Stimulated activated CD4-positive, alpha-beta T cell treated with anti-CD3 and anti-CD28 coated beads, Interleukin-2, amount 100 ng/mL, for 24 hours (primary cell): ENCODE measurements at places on chromosomes 11 and 22.

GRCh38 chr22:25651332-25652085 lies 87.0 kb downstream of the GRK3 start:
- DNase-seq, result no peak

GRCh38 chr11:123302751-123303195 lies 107.7 kb upstream of the CLMP start:
- peak; percentile 28 for DNase-seq

DNA sequence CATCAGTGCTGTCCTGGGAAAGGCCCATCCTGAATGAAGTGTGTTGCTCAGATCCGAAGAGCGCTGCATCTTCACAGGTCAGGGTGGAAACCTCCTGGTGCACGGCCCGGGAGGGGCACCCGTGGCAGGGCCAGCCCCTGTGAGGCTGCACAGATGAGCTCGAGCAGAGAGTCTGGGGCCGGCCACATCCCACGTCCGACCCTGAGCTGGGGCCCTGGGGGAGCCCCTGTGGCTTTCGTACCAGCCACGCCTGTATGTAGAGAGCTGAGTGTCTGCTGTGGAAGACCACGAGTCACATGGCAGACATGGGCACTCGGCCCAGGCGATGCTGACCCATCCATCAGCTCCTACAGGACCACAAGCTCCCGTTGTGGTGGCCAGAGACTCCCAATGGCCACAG lies 24.9 kb upstream of the SEPTIN5 start:
- DNase-seq, result no peak

GRCh38 chr11:131413217-131413616 lies 42.8 kb downstream of the NTM start:
- no peak for DNase-seq

- DNase-seq, result no peak
Observed at GRCh38 chr11:93939084-93939760, 81.9 kb upstream of the HEPHL1 start.

GRCh38 chr11:62556875-62557631 lies 10.4 kb upstream of the AHNAK start:
- DNase-seq, result peak; percentile 56

DNA sequence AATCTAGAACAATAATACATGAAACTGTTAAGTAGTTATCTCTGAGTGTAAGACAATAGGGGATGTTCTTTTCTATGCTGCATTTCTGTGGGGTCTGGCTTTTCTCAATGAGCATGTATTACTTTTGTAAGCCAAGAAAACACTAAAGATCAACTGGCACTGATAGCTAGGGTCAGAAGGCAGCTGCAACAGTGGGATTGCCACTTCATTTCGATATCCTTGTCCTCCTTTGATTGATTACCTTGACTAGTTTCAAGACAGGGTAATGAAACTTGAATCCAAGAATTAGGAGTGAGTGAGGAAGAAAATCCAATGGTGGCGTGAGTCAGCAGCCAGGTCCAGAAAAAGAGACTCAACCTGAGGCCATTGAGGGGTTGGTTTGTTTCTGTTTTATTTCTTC lies 46.5 kb downstream of the FEZ1 start:
- DNase-seq, result no peak

DNA sequence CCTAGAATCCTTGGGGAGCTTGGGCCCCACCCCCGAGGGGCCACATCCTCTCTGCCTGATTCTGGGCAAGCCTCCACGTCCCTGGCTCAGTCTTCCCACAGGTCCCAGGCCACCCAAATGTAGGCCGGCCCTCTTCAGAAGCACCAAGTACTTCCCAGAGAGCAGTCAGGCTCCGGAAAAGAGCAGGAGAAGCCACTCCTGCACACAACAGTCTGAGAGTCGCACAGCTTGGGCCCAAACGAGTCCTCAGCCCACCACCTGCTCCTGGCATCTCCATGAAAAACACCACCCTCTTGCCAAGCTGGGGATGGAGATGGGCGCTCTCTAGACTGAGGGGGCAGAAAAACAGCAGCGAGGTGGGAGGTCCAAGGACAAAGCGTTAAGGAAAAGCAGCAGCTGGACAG lies 15.4 kb downstream of the EHD1 start:
- no peak for DNase-seq

GRCh38 chr22:41768430-41768829 lies 32.0 kb upstream of the CCDC134 start:
- no peak for DNase-seq

- no peak for DNase-seq
Observed at GRCh38 chr11:68893282-68893681, 10.3 kb downstream of the MRPL21 start.

DNA sequence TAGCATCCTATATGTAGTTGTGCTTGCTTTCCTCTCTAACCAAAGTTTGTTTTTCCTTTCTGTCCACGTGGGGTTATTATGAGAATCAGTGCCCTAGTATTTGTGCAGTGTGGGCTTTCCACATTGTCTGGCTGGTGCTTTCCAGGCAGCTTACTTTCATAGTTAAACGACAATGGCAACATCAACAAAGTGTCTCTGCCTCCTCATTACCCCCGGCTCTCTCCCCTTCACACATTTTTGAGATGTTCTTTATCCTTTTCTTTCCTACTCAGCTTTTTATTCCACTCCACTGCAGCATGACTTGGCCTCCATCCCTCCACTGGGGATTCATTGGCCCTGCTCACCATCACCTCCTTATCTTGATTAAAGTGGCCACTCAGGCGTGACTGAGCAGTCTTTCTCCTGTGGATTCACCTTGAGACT lies 19.1 kb downstream of the SPECC1L start:
- DNase-seq, result no peak

GRCh38 chr11:73203322-73203721 lies 14.8 kb upstream of the P2RY2 start:
- no peak for DNase-seq

DNA sequence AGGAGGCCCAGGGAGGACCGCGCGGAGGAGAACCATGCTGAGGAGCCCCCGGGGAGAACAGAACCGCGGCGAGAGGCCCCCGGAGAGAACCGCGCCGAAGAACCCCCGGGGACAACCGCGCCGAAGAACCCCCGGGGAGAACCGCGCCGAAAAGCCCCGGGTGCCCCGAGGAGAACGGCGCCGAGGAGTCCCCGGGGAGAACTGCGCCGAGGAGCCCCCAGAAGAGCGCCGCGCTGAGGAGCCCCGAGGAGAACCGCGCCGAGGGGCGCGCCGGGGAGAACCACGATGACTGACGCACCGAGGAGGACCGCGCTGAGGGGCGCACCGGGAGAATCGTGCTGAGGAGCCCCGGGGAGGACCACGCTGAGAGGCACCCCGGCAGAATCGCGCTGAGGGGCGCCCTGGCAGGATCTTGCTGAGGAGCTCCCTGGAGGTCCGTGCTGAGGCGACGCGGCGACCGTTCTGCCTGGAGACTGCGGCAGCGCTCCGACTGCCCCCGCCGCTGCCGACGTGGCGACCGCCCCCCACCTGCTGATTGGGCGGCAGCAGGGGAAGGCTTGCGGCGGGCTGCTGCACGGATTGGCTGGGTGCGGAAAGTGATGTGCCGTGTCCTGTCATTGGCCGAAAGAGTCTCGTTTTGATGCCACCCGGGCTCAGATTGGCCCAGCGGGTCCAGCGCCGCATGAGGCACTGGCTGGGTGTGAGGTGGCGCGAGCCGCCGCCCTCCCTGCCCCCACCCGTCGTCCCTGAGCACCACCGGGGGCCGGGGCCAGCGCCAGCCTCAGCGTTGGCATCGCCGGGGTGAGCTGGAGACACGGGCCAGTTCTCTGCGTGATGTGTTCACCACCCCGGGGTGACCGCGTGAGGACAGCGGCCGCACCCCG lies at the start of gene KCNQ1OT1:
KCNQ1OT1 (minus strand) TSS at position 464 of the 884 bp plus-strand sequence.
- peak; percentile 82 for DNase-seq

GRCh38 chr11:8732324-8732670 lies 49.7 kb downstream of the RPL27A start:
- no peak for DNase-seq

DNA sequence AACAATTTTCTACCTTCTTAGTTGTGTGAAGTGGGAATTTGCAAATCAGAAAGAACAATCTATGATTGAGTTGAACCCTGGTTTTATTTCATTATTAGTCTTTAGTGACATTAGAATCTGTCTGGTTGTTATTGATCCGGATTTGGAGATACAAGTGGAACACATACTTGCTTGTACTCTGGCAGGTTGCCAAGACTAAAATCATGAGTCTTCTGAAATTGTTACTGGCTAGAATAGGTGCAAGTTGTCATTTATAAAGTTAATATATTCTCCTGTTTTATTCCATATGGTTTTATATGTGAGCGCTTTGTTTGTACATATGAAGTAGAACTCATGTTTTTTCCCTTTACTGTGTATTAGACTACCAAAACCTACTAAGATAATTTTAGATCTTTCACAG lies 23.0 kb downstream of the CCDC15 start:
- no peak for DNase-seq

DNA sequence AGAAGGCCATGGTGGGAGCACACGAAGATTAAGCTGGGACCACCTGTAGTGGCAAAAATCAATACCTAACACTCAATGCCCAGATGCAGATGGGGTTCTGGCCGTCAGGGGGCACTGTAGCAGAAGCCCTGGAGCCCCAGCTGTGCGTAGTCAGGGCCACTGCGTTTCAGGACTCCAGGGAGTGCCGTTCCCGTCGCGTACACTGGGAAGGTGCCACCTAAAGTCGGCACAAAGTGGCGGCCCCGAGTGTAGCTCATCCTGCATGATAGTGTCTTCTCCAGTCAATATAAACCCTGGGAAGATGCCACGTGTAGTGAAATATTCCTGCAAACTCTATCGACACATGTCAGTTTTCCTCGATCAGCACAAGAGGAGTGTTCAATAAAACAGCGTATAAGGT lies 123.8 kb upstream of the NTM start:
- DNase-seq, result peak; percentile 10

GRCh38 chr22:37230673-37231405 lies 13.2 kb downstream of the RAC2 start:
- peak; percentile 82 for DNase-seq

DNA sequence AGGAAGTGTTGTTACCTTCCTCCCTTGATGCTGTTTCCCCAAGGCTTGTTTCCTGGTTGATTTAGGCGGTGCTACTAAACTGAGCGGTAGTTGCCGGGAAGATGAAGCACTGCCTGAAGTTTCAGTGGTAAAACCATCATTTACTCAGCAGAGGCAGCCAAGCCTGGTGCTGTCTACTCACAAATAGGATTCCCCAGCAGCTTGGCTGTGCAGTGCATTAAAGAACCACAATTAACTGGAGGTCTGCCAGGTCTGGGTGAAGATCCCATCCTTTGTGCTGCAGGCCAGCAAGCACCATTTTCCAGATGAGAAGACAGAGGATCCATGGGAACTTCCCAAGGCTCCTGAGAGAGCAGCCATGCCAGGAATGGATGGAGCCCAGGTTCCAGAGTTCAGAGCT lies 231.9 kb upstream of the E2F8 start:
- no peak for DNase-seq

DNA sequence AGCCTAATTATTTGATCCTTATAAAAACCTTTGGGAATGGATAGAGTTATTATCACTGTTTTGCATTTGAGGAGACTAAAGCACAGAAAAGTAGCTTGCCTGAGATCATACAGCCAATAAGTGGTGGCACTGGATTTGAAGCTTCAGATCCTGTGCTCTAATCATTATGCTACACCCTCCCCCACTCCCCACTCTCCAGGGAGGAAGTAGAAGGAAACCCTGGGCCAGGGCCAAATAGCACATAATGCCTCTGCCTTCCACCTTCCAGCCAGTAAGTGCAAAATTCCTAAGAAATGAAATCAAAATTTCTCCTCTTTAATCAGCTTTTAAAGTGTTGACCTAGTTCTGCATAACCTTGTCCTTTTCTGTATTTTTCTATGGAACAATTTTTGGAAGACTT lies 61.6 kb downstream of the SIK2 start:
- DNase-seq, result no peak

DNA sequence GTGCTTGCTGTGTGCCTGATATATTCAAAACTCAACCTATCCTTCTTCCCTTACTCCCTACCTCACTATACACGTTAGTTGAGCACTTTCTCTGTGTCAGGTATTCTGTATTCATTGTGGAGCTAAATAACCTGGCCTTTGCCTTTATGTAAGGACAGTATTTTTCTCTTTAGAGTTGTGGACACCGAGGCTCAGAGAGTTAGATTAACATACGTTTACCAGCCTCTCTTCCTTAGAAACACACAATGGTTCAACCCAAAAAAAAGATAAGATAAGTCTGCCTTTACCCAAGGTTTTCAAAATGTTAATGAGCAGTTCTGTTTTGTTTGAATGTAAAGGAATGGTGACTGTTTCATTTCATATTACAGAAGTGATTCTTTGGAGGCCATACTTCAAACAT lies 45.0 kb downstream of the CBL start:
- no peak for DNase-seq

DNA sequence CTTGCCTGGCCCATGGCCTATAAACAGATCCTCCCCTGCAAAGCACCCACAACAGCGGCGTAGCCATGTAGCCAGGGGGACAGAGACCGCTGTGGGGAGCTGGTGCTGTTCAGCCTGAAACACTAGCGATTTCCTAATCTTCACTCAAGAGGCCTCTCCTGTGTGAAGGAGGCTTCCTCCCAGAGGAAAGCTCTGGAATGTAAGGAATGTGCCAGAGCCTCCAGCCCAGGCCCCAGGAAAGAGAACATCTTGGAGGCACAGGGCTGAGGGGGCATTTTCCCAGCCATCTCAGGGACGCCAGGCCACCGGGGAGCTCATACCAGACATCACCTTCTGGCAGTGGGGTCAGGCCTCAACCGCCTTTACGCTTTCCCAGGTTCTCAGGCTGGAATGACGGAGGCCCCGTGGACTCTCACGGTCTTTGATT lies 24.0 kb downstream of the MIAT start:
- no peak for DNase-seq

GRCh38 chr11:66014804-66015453 lies 3.1 kb downstream of the CST6 start:
- DNase-seq, result no peak

- no peak for DNase-seq
Observed at GRCh38 chr11:133650082-133650481, 117.8 kb upstream of the OPCML start.

GRCh38 chr11:10742460-10743208 lies 8.4 kb upstream of the CTR9 start:
- DNase-seq, result no peak

DNA sequence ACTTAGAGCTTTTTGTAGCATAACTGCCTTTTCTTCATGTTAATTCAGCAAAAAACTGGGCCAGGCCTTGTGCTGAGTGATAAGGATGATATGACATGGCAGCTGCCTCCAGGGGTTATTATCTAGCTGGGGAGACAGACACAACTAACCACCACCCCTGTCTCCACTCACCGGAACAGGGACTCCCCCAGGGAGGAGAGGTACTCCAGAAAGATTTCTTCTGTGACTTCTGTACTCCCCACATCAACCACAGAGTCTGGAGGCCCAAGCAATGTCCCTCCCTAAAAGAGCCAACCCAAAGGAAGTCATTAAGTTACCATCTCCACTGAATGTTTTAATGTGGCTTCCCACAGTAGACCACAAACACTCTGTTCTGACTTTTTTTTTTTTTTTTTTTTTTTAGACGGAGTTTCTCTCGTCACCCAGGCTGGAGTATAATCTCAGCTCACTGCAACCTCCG lies 14.3 kb upstream of the PMM1 start:
- peak; percentile 64 for DNase-seq

- no peak for DNase-seq
Observed at GRCh38 chr22:26269572-26269971, 100.3 kb downstream of the SEZ6L start.

GRCh38 chr11:5941951-5942350 lies at the start of gene OR56A3:
Gene OR56A3 (plus strand): TSS chr11:5942251. CDS start chr11:5947347, 5,096 bp downstream.
- no peak for DNase-seq

GRCh38 chr11:1295591-1295990 lies 13.8 kb downstream of the TOLLIP start:
- DNase-seq, result no peak
